ENCODE measurements at places on chromosomes 2 and 18.

GRCh38 chr2:186560254-186560653 is 29.6 kb upstream of the ITGAV start:
- H3K4me1 ChIP-seq: peaks cover 9% of the 10 kb centered on the region
- H3K4me3 ChIP-seq: no peak overlapping the region
- DNase-seq: no peak
- H3K27me3 ChIP-seq: no peaks in the 10 kb centered on the region

- no peak overlapping the region for H3K4me3 ChIP-seq
- peaks cover 2% of the 10 kb centered on the region for H3K27me3 ChIP-seq
- H3K4me1 ChIP-seq: no peaks in the 10 kb centered on the region
- no peak overlapping the region for H3K27ac ChIP-seq
These were observed 285.5 kb upstream of the LRRTM4 start for GRCh38 chr2:77807531-77808215.

GRCh38 chr2:207155516-207156444 is 10.0 kb downstream of the KLF7 start:
- peaks cover 2% of the 10 kb centered on the region for H3K27me3 ChIP-seq
- DNase-seq: no peak
- H3K4me3 ChIP-seq: no peak overlapping the region
- H3K4me1 ChIP-seq: peaks cover 95% of the 10 kb centered on the region
- H3K36me3 ChIP-seq: peaks cover 20% of the 10 kb centered on the region

DNA sequence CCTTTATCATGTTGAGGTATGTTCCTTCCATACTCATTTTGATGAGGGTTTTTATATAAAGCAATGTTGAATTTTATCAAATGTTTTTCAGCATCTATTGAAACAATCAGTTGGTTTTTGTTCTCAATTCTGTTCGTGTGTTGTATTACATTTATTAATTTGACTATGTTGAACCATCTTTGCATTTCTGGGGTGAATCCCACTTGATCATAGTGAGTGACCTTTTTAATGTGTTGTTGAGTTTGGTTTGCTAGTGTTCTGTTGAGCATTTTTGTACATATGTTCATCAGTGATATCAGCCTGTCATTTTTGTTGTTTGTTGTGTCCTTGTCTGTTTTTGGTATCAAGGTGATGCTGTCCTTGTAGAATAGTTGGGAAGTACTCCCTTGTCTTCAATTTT is 110.9 kb downstream of the MYO3B start:
- DNase-seq: no peak
- H3K36me3 ChIP-seq: no peaks in the 10 kb centered on the region
- H3K4me1 ChIP-seq: no peaks in the 10 kb centered on the region
- no peak overlapping the region for H3K4me3 ChIP-seq
- H3K27ac ChIP-seq: no peak overlapping the region

DNA sequence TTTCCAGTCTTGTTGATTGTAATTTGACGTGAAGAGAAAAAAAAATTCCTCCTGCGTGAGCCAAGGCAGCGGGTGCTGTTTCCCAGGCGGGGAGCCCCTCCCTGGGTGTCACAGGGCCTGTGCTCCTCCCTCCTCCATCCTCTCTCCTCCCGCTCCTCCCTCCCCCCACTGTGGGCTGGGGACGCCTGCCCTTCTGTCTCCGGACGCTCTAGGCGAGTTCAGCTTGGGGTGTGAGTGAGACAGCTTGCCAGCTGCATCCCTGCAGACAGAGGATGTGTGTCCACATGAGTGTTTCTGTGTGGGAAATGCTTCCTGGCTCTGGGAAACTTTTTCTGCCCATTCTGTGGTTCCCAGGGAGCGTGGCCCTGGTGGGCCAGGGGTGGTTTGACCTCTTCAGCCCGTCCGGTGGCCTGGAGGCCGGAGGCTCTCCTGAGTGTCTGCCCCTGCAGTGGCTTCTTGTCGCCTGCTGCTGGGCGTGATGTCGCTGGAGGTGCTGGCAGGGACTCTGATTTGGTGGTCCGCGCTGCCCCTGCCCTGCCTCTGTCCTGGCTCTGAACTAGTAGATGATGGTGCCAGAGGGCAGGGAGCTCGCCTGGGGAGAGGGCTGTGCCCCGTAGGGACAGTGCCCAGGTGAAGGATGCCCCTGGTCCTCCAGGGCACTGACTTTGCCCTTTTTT is 96.4 kb downstream of the USP40 start:
- H3K4me3 ChIP-seq: no peak overlapping the region
- H3K36me3 ChIP-seq: peaks cover 15% of the 10 kb centered on the region
- H3K4me1 ChIP-seq: no peaks in the 10 kb centered on the region
- DNase-seq: no peak
- peaks cover 3% of the 10 kb centered on the region for H3K27me3 ChIP-seq

GRCh38 chr2:46384457-46384815 is 87.2 kb downstream of the EPAS1 start:
- no peak overlapping the region for H3K27ac ChIP-seq
- H3K36me3 ChIP-seq: peaks cover 65% of the 10 kb centered on the region
- H3K4me1 ChIP-seq: peaks cover 5% of the 10 kb centered on the region
- H3K27me3 ChIP-seq: peaks cover 26% of the 10 kb centered on the region
- no peak for DNase-seq

DNA sequence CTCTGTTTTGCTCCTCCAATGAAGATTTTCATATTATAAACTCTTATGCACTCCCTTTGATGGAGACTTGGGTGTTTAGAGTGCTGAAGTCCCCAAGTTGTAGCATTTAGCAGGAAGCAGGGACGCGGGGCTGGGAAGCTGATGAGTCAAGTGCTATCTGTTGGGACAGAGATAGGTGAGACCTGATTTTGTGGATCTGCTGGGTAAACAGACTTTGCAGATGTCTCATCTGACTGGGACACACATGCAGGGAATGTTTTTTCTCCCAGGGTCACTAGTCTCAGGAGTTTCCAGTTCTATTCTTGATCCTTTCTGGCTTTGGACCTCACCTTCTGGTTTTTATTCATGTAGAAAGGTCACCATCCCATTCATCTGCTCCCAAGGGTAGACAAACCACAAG is 79.7 kb upstream of the ACAA2 start:
- peaks cover 1% of the 10 kb centered on the region for H3K27me3 ChIP-seq
- H3K4me3 ChIP-seq: no peak overlapping the region
- H3K36me3 ChIP-seq: no peaks in the 10 kb centered on the region

DNA sequence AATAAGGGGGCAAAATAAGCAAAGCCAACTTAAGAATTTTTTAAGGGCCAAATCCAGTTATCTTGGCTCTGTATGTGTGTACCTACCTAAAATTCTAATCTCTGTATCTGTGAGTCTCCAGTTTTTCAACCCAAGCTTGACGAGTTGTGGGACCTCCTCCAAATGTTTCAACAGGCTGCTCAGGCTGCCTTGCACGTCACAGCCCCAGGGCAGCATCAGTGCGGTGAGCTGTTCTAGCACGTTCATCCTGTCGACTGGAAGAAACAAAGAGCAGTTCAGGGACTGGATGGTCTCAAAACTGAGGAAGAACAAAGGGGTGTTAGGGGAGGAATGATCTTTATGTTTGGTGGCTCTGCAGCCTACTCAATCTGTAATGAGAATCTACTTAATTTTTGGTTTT is 29.4 kb downstream of the NLRC4 start:
- peaks cover 3% of the 10 kb centered on the region for H3K36me3 ChIP-seq
- DNase-seq: no peak
- H3K4me3 ChIP-seq: no peak overlapping the region
- H3K27me3 ChIP-seq: no peaks in the 10 kb centered on the region

DNA sequence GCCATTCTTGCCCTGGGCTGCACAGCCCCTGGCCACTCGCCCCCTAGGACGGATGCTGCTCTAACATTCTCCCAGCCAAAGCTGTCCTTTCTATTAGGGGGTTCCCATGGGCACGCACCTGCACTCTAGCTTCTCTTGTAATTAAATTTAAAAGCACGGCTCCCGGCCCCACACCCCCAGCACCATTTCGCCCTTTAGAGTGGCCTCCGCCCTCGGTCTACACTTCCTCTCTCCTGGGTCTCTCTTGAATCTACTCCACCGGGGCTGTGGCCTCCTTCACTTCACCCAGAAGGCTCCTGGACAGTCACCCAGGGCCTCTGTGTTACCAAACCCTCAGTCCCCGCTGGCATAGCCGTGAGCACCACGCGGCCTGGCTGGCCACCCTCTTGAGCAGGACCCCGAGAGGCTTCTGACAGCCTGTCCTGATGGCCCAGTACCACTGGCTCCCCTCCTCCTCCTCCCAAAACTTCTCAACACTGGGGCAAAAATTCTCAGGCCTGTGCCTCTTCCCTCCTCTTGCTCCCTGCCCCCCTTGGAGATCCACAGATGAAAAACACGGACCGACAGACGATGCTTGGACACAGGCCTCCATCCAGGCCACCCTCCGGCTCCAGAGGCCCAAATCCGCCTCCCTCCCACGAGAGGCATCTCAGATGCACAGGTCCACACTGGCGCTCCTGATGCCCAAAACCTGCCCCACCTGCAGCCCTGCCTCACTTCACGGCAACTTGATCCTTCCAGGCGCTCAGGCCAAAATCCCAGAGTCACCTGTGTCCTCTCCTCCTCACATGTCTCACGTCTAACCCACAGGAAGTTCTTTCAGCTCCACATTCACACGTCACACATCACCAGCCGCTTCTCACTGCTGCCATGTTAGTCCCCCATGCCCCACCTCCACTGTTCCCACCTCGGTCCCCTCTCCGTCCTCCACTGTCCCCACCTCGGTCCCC is 6.9 kb upstream of the RAB17 start:
- H3K36me3 ChIP-seq: no peaks in the 10 kb centered on the region
- H3K27ac ChIP-seq: no peak overlapping the region
- H3K4me3 ChIP-seq: no peak overlapping the region
- peaks cover 17% of the 10 kb centered on the region for H3K27me3 ChIP-seq
- no peak for DNase-seq

DNA sequence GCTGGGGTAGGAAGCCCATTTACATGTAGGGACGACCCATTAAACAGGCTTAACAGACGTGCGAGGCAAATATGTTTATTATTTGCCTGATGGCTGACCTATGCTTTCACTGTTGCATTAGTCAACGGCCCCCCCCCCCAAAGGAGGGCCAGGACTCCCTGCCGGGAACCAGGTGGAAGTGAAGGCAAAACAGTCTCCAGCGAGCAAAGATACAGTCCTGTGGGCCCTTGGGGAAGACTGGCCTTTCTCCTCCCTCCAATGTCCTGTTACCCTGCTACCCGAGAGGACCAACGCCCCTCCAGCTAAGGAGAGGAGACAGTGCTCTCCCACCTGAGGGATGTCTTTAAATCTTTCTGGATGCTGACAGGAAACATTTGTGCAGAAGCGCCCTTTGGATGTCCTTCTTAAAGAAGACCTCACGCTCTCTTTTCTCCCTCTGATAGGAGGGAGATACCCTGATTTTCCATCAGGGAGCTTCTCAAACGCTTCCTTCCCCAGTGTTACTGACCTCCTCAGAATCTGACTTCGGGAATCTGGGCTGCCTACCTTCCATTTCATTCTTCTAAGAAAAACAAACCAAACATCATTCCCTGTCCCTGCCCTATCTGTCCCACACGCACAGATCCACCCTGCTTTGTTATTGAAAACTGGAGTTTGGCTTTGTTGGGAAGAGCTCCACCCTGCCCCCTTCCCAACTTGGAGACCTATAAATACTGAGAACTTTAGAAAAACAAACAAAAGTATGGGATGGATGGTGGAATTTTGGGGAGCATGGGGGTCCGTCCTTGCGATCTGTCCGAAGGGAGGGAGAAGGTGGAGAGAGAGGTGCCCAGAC is 135.9 kb upstream of the SIX3 start:
- H3K27ac ChIP-seq: no peak overlapping the region
- H3K36me3 ChIP-seq: no peaks in the 10 kb centered on the region
- DNase-seq: no peak
- H3K4me3 ChIP-seq: no peak overlapping the region

DNA sequence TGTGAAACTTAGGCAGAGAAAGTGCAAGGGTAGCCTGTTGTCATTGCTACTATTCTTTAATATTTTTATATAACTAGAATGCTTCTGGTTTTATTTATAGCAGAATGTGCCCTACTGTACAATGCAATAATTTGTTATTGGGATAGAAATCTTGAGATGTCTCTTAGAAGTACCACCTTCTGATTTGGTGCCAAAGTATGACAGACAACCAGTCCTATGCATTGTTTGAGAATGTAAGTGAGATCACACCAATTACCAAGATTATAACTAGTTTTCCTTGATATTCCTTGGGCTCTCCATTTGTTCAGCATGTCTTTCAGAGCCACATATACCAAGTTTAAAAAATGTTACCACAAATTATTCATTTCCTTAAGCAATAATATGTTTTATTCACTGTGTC is 399.7 kb downstream of the CPS1 start:
- H3K36me3 ChIP-seq: no peaks in the 10 kb centered on the region
- H3K4me3 ChIP-seq: no peak overlapping the region
- no peaks in the 10 kb centered on the region for H3K4me1 ChIP-seq
- no peaks in the 10 kb centered on the region for H3K27me3 ChIP-seq
- no peak overlapping the region for H3K27ac ChIP-seq

DNA sequence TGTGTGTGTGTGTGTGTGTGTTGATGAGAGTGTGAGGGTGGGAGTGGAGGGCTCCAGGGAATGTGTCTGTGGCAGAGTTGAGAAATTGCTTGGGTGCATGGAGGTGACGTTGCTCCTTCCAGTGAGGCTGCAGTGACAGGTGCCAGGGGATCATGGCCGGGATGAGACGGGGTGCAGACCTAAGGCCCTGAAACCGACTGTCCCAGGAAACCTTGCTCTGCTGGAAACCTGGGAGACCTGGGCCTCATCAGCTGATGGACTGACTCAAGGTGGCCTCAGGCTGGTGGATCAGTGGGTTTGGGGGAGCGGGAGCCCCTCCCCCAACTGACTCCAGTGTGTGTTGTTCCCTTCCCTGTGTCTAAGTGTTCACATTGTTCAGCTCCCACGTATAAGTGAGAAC is 56.6 kb downstream of the INHBB start:
- no peaks in the 10 kb centered on the region for H3K36me3 ChIP-seq
- H3K4me1 ChIP-seq: no peaks in the 10 kb centered on the region
- no peak overlapping the region for H3K4me3 ChIP-seq
- H3K27me3 ChIP-seq: peaks cover 12% of the 10 kb centered on the region

- DNase-seq: peak; percentile 36
- no peaks in the 10 kb centered on the region for H3K36me3 ChIP-seq
- H3K4me3 ChIP-seq: peak overlapping the region; percentile 88
- H3K4me1 ChIP-seq: peaks cover 4% of the 10 kb centered on the region
- H3K27me3 ChIP-seq: no peaks in the 10 kb centered on the region
These were observed 2.2 kb downstream of the AQP4 start for GRCh38 chr18:26863122-26863879.

DNA sequence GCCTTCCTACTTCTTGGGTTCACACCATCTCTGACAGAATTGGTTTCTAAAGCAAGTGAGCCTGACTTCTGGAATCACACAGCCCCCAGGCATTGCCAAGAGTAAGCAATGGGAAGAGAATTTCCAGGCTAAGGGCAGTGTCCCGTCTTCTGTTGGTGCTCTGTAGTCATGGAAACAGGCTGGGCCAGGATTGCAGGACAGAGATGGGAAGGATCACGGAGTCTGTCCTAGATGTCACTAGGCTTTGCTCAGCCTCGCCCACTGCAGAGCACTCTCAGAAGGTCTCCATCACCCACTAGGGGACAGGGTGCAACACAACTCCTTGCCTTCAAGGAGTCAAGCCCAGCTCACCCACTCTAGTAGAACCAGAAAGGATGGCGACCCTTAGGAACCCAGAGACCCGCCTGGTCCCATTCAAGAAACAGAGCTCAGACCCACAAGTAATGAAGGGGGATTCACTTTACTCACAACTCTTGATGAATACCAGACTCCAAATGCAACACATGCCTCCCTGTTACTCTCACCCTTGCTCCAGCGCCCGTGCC is 48.6 kb upstream of the TEX51 start:
- H3K4me3 ChIP-seq: no peak overlapping the region
- no peak for DNase-seq
- no peak overlapping the region for H3K27ac ChIP-seq
- no peaks in the 10 kb centered on the region for H3K36me3 ChIP-seq

- H3K4me1 ChIP-seq: peaks cover 4% of the 10 kb centered on the region
- H3K27me3 ChIP-seq: peaks cover 8% of the 10 kb centered on the region
- no peak for DNase-seq
- no peak overlapping the region for H3K27ac ChIP-seq
- H3K36me3 ChIP-seq: no peaks in the 10 kb centered on the region
These were observed 8.9 kb upstream of the TWSG1 start for GRCh38 chr18:9325716-9326115.
